Activated effector memory CD4-positive, alpha-beta T cell treated with anti-CD3 and anti-CD28 coated beads, Interleukin-2, amount 50 U/mL, for 16 hours (primary cell): ENCODE measurements at places on chromosomes 6 and 20.

DNA sequence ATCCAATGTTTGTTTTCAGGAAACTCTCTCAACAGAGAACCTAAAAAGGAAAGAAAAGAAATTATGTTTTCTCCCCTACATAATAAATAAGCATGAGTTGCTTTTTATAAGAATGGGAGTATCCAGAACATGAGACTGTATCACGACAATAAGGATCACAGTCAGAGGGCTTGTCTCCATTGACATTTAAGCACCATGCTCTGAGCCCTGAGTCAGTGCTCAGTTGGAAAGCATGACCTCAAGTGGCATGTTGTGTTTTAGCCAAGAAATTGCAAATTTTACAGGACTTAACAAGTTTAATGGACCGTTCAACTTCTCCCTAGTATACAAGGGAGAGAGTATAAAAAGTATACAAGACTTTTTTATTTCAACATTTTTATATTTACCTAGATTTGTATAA lies 431.6 kb downstream of the GJA1 start:
- DNase-seq: no peak

- no peak for DNase-seq
These were observed 4.5 kb downstream of the IGF2R start for GRCh38 chr6:159973406-159973805.

DNA sequence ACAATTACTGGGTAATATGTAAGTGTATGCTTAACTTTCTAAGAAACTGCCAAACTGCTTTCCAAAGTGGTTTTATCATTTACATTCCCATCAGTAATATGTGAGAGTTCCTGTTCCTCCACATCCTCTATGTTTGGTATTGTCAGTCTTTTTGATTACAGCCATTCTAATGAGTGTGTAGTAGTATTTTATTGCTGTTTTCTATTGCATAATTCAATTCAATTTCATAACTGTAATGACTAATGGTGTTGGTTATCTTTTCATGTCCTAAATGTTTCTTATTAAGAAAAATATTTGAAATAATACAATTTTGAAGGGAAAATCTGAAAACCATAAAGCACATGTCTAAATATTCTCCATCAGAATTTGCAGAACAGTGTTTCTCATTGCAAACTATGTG lies 119.3 kb downstream of the MAP3K7 start:
- no peak for DNase-seq

- no peak for DNase-seq
These were observed 2.6 kb downstream of the GHRH start for GRCh38 chr20:37259031-37259430.

- DNase-seq: no peak
These were observed 432.8 kb downstream of the PKHD1 start for GRCh38 chr6:51654647-51655046.

GRCh38 chr20:739736-740135 lies 28.6 kb downstream of the SLC52A3 start:
- no peak for DNase-seq

DNA sequence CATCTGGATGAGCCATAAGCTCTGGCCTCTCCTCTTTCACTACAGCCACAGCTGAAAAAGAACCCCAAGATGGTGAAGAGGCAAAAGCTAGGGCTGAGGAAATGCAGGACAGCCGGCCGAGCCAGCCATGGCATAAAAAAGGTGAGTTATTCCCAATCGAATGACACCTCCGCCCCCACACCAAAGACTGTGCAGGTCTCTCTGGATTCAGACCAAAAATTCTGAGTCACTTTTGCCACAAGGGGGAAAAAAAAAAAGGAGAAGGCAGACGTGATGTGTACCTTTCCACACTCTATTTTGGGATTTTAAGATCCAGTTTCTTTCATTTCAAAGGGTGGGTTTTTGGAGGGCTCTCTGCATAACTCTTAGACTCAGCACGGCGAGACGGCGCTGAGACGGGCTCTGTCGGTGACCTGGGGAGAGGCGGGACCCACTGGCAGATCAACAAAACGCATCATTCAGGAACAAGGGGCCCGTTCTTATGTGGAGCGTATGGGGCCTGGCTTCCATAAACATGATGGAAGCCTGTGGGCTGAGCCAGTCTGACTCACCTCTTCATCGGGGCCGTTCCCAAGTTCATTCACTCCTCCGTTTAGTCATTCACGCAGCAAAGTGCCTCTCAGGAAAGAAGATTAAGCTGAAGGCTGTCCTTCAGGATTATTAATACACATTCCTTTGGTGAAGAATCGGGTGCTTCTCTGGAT lies 54.8 kb downstream of the NFATC2 start:
- peak; percentile 44 for DNase-seq

- no peak for DNase-seq
These were observed 49.9 kb downstream of the PTPN1 start for GRCh38 chr20:50559856-50560638.

DNA sequence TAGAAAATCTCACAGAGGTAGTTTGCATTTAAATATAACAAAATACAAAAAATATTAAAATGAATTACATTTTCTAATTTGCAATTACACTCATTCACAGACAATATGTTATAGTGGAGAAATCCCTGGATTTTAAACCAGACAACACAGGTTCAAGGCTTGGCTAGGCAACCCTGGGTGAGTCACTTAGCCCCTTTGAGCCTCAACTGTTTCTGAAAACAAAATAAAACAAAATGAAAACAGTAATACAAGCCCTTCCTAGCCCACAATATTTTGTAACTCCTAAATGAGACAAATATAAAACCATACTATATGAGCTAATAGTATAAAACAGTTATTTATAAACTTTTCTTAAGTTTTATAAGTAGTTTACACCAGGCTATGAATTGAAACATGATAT lies 41.0 kb downstream of the UQCC1 start:
- no peak for DNase-seq

- DNase-seq: no peak
These were observed 29.9 kb upstream of the PLCB4 start for GRCh38 chr20:9038791-9039535.

GRCh38 chr6:21588481-21589351 lies 4.8 kb upstream of the SOX4 start:
- peak; percentile 70 for DNase-seq

DNA sequence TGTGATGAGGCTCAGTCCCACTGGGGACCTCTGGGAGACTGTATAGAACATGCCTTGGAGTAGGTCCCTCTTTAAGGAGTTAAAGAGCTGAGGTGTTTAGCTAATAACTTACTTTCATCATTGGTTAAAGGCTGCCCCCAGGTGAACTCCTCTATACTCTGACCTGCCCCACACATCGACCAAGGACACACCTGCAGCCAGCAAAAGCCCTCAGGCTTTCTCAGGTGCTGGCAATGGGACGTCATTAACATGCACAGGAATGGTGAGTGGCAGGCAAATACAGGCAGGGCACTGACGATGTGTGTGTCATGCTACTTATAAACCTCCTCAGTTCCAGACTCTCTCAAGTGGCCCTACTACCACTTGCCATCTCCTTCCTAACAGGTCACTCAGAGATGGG lies 366.4 kb downstream of the KIF16B start:
- DNase-seq: no peak

GRCh38 chr6:11875325-11876109 lies 96.9 kb upstream of the ADTRP start:
- DNase-seq: no peak

GRCh38 chr6:118632359-118632758 lies 19.0 kb downstream of the CEP85L start:
- DNase-seq: no peak

DNA sequence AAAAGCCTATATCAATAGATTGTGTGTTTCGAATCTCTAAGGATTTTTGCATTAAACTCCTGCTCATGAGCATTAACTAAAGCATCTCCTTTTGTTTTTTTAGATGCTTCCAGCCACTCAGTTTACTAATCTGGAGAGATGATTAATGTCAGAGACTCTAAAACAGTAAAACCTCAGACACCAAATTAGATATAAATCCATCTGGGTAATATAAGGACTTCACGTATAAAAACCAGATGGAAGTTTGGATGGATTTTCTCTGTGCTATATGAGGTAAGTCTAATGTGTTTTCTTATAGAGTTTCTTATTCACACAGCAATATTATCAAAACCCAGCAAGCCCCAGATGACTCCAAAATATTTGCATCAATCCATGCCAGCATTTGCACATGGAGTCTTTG lies 137.2 kb downstream of the SYNE1 start:
- DNase-seq: no peak

GRCh38 chr20:25848222-25848621 lies 151.6 kb upstream of the ZNF337 start:
- peak; percentile 51 for DNase-seq

DNA sequence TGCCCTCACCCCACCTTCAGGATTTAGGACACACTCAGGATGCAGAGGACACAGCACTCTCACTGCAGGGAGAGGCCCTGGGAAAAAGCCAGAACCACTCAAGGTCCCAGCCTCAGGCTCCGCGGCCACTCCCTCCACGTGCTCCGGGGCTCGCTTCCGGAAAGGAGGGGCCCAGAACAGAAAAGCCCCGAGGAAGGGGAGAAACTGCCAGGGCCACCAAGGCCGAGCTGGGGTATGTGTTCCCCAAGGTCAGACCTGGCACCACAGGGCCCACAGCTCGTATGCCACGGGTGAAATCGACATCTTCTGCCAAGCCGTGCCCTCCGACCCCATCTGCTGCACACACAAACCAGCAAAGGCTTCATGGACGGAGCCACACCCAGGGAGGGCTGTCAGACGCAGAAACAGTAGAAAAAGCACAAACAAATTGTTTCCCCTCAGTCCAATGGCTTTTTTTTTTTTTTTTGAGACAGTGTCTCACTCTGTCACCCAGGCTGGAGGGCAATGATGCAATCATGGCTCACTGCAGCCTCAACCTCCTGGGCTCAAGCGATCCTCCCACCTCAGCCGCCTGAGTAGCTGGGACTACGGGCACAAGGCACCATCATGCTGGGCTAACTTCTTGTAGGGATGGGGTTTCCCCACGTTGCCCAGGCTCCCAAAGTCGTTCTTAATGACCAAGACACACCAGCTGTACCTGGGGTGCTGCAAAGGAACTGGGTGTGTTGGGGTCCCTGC lies 33.4 kb downstream of the SLC2A4RG start:
- no peak for DNase-seq

GRCh38 chr6:6780231-6780630 lies 191.7 kb downstream of the LY86 start:
- DNase-seq: no peak

DNA sequence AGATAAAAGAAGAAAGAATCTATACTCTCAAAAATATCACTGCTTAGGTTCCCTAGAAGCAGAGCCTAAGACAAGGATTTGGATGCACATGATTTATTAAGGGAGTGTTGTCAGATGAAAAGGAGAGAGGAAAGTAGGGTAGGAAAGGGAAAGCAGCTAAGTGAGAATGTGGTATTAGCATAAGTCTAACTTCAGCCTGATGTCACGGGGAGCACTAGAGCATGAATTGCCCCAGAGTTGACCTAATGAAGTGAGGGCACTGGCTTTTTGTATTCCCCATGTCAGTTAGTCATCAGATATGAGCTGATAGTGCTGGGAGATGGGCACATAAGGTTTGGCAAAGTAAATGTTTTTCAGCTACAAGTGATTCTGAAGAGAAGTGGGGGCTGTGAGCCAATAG lies 129.0 kb upstream of the THEMIS start:
- DNase-seq: no peak

GRCh38 chr6:87724983-87725811 lies 23.2 kb upstream of the AKIRIN2 start:
- DNase-seq: no peak

- no peak for DNase-seq
These were observed 136.2 kb downstream of the BMP7 start for GRCh38 chr20:57130160-57130772.

- DNase-seq: no peak
These were observed 26.3 kb downstream of the SLC2A4RG start for GRCh38 chr20:63765902-63766301.

DNA sequence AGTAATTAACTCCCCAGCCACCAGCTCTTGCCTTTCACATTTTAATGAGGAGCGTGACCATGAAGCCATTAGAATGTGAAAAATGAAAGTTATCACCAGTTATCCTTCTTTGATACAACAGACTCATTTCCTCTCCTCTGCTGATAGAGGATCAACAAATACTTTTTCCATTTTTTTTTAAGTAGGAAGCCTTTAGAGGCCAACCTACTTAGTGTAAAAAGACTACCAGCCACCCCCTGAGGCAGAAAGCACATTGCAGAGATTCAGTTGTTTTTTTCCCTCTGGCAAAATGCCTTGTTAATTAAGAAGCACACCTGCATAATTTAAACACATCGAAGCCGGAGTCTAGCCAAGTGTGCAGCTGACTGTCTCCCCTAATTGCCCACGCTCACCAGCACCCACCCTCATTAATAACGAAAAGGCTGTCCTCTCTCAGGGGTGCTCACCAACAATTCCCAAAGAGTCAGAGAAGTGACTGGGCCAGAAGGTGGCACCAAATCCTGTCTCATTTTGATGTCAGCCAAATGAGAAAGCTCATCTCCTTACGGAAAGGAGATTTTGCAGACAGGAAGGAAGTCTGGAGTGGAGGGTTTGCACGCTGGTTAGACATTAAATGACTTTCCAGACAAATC lies 60.9 kb upstream of the MC3R start:
- DNase-seq: no peak

- no peak for DNase-seq
These were observed 153.1 kb downstream of the RCAN2 start for GRCh38 chr6:46338131-46338530.

DNA sequence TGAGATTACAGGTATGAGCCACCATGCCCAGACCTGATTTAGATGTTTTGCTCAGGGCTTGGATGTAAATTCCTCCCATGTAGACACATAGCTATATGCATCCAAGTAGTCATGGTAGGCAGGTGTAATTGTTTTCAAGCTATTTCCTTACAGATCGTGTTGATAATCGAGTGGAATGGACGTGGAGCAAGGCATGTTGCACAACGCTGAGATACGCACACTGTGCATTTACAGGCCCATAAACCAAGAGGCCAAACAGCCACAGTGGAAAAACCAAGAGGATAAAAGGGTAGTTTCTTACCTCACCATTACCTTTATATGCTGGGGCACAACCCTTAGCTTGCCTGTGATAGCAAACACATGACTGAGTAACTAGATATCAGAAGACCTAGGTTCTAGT lies 51.0 kb upstream of the ADGRF1 start:
- DNase-seq: no peak

DNA sequence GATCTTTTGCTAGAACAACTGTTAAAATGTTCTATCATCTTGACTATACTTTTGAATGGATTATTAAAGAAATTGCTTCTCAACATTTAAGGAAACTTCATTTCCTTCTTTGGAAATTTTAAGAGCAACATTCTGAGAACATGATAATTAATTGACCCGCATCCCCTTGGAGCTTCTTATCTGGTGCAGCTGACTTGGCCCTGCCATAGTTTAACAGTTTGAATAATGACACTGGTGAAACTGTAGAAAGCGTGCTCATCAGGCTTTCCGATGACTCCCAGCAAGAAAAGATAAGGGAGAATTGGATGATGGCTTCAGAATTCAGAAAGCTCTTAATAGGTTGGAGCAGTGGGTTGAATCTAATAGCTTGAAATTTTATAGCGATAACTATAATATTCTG lies 38.1 kb downstream of the SNX9 start:
- no peak for DNase-seq
